ENCODE measurements at places on chromosomes 2 and 18.

DNA sequence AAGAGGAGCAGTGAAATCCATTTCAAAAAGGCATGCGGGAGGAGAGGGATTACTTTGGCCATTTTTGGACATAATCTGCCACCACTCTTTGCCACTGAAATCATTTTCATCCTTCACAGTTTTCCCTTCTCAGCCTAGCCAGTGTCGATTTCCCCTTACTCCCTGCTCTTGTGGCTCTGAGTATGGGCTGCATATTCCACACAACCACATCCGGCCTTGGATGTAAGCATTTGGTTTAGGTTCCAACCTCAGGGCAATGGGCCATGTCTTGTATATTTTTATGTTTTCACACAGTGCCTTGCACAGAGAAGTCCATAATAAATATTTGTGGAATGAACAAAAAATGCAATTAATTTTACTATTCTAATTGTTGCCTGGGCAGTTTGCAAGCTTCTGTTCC, 7.7 kb upstream of the SERPINE2 start:
- no peak for DNase-seq

GRCh38 chr2:219228911-219229304, 528 bp downstream of the ATG9A start:
- no peak for DNase-seq

DNA sequence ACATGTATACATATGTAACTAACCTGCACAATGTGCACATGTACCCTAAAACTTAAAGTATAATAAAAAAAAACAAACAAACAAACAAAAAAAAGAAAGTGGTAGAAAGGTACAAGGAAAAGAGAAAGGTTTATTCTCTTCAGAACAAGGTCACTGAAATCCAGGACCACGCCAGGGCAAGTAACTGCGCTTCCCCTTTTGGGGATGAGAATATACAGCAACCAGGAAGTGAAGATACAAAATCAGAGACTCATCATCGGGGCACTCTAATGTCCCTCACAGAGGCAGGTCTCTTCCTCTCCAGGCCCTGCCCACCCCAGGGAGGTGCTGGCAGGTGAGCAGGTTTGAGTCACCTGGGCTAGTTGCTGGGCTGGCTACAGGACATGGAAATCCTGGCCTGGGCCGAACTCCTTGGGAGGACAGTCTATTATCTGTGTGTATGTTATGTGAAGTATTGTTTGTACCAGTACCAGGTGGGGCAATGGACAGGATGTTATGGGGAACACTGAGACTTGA, 100.4 kb upstream of the GPR45 start:
- no peak for DNase-seq

GRCh38 chr2:106565599-106565998, 78.4 kb downstream of the CD8B2 start:
- DNase-seq, result no peak

- no peak for DNase-seq
Observed at GRCh38 chr2:206230060-206230762, 44.3 kb upstream of the ZDBF2 start.
